ENCODE measurements at places on chromosomes 2 and 18.

GRCh38 chr18:49041435-49042245 is 90.9 kb upstream of the SMAD7 start:
- no peak for DNase-seq

DNA sequence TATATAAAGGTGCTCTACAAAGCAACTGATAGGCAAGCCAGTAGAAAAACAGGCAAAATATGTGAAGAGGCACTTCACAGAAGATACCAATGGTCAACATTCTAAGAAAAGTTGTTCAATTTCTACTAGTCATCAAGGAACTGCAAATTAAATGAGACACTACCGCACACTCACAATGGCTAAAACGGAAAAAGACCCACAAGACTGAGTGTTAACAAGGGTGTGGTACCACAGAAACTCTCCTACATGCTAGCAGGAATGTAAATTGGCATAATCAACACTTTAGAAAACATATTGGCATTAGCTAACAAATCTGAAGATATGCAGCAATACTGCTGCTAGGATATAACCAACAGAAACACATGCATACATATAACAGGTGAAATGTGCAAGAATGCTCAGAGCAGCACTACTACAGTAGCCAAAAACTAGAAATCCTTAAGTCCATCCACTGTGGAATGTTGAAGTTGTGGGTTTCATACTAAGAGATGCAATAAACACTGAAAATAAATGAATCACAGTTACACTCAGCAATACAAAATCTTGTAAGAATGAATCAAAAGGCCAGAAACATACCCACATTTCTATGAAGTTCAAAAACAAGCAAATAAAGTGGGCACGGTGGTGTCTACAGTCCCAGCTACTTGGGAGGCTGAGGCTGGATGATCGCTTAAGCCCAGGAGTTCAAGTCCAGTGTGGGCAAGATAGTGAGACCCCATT is 9.2 kb downstream of the RNU4ATAC start:
- DNase-seq: no peak

DNA sequence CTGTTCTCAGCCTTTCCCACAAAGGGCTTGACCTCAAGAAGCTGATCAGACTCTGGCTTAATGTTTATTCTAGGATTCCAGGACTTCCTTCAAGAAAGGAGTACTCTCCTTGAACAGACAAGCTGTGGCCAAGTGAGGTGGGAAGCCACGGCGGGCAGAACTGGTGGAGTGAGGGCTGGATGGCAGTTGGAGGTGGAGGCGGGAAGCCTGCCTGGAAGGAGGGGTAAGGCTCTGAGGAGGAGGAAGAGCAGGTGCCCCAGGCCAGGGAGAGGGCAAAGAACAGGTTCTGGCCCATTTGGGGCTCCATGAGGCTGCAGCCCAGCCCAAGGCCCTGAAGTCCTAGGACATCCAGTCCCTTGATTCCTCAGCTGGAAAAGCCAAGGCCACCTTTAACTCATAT is 143.9 kb downstream of the CYP26B1 start:
- no peak for DNase-seq

GRCh38 chr2:173033084-173033483 is 42.6 kb upstream of the MAP3K20 start:
- DNase-seq: no peak

DNA sequence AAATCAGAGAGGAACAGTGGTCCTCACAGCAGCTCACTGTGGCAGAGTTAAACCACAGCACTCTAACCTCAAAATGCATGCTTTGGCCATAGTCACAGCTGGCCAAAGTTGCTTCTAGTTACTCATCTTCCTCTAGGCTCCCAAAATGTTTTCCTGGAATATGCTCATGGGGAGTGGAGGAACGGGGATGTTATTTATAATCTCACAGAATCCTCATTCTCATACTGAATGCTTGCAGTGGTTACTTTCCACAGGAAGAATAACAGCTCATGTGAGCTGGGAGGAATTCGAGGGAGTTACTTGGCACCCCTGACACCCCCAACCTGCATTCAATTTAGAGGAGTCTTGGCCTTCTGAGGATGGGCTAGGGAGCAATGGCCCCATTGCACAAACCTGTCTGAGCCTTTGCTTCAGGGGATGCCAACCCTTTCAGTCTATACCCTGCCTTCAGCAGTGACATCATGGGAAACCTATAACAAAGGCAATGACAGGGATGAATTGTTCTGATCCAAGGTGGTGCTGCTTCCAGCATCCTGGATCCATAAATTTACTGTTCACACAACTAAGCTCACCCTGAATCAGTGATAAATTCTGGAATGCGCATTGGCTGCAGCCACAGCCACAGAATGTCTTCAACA is 22.4 kb upstream of the CCBE1 start:
- DNase-seq: no peak

DNA sequence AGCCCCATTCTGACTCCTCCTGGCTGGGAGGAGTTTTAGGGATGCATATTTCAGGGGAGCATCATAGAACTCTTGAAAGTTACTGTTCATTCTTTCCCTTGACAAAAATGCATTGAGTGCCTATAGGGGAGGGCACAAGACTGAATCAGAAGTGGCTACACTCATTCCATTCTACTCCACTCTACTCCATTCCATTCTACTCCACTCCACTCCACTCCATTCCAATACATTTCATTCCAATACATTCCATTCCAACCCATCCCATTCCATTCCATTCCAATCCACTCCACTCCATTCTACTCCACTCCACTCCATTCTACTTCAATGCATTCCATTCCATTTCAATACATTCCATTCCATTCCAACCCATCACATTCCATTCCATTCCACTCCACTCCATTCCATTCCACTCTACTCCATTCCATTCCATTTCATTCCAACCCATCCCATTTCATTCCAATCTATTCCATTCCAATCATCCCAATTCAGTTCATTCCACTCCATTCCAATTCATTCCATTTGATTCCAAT is 110.8 kb downstream of the LOXHD1 start:
- no peak for DNase-seq

DNA sequence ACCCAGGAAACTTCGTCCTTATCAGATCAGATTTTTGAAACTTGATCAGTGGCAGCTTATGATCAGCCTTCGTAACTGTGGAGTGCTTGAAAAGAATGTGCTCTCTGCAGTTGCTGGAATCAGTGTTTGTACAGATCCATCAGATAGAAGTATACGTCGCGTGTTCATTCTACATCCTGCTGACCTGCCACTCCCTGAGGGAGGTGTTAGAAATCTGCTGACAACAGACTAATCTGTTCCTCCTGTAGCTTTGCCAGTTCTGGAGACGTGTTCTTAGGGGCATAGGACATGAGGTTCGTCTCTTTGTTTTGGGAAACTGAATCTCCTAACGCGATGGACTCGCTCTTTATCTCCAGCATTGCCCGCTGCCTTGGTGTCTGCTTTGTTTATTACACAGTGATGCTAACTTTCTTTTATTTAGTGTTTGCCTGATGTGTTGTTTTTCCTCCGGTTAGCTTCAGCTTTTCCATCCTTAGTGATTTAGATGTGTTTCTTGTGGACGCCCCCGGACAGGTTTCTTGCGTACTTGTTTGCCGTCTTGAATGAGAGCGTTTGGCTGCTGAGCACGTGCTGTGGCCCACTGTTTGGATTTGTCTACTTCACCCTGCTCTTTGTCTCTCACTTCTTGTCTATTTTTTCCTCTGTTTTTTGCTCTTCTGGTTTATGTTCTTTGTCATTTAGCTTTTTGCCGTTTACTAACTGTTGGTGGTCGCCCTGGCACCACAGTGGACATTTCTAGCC is 17.4 kb upstream of the GAL3ST2 start:
- no peak for DNase-seq

- no peak for DNase-seq
Measured at GRCh38 chr2:34552337-34552736, 953.2 kb upstream of the FAM98A start.

- no peak for DNase-seq
Measured at GRCh38 chr18:24659827-24660720, 199.6 kb downstream of the HRH4 start.

GRCh38 chr2:136025057-136025973 is 39.9 kb upstream of the DARS1 start:
- DNase-seq: no peak

DNA sequence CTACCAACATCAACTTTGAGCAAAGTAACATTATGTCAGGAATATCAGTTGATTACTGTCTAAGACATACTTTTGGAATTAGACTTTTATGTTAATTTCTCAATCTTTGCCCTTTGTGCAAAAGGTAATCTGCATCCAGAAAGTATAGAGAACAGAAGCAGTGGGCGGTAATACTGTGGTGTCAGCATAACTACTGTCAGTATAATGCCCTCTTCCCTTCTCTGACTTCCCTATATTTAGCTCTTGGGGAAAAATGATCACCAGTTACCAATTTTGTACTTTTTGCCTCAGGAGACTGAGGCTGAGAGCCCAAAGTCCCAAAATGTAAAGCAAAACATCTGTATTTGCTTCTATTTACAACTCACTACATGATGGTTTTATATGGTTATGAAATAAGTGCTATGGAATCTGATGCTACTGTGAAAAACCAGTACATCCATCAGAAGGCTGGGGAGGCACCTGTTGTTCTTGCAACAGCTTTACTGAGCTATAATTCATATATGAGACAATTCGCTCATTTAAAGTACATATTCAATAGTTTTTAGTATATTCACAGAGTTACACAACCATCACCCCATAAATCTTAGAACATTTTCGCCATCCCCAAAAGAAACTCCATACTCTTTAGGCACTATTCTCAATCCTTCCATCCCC is 51.3 kb upstream of the CD302 start:
- no peak for DNase-seq

DNA sequence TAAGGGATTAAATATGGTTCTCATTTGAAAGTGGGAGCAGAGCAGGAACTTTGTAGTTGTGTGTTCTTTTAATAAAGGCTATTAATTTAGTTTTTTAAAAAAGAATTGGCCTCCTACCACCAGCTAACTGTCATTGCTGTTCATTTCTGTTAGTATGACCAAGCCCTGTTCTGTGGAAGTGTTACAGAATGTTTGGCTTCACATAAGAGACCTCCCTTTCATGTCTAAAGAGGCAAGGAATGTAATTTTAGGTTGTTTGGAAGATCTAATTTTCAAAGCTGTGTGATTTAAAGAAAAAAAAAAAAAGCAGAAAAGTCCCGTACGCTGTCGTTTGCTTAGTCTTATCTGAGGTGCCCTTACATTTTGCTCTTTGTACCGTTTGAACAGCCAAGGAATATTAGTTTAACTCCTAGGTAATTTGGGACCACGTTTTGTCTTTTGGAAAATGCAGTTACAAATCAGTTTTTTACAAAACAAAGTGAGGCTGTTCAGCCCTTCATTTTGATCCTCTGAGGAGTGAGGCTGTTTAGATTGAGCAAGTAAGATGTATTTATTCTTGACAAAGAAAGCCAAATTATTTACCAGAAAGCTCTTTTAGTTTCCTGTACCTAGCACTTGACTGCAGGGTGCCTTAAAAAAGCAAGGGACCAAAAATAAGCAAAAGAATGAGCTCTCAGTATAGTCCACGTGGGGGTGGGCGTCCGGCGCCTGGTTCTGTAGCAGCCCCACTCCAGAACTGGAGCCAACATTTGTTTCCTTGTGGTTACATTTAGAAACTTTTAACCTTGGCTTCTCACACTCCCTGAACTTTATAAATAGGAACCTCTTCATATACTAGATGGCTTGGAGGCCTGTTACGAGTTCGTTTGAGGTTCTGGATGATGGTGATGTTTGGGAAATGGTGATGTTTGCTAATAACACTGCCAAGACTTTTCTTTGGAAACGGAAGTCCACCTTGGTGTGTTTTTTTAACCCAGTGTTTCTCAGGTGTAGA is 136.2 kb downstream of the FMNL2 start:
- DNase-seq: no peak

DNA sequence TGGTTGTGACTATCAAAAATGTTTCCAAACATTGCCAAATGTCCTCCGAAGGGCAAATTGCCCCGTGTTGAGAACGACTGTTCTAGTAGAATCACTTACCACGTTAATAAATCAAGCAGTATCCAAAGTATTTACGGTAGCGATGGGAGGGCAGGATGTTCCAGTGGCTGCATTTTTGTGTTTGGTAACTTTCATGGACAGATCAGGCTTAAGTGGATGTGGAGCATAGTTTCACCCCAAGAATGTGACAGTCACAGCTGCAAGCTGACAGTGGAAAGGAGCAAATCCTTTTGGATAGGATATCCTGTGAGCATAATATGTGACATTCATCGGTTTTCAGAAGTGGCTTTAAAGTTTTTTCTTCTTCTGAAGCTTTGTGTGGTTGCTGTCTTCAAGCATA is 46.3 kb upstream of the DARS1 start:
- DNase-seq: no peak

- no peak for DNase-seq
Measured at GRCh38 chr18:44579028-44579702, 101.5 kb upstream of the SETBP1 start.

GRCh38 chr2:70513738-70514137 is 39.9 kb downstream of the TGFA start:
- no peak for DNase-seq

- DNase-seq: no peak
Measured at GRCh38 chr2:239225871-239226561, 174.8 kb downstream of the HDAC4 start.

DNA sequence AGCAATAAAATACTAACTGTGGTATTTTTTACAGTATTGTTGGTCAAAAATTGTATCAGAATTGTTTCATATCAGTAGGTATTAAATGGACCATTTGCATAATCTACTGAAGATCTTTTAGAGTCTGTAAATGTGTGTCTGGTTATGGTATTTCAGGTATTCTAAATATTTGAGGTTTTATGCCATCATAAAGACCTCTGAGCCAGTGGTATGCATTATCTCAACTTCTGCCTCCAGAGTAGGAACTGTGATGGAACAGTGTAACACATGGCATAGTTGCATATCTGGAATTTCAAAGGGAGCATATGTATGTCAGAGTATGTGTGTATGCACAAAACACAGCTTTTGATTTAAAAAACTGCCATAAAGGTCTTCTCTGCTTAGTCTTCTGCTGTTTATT is 15.4 kb downstream of the GREB1L start:
- no peak for DNase-seq

GRCh38 chr2:101754618-101755017 is 57.1 kb downstream of the MAP4K4 start:
- DNase-seq: no peak

- DNase-seq: no peak
Measured at GRCh38 chr2:73594251-73594650, 48.0 kb downstream of the NAT8 start.

GRCh38 chr2:176129813-176130146 is 275 bp downstream of the HOXD8 start:
- no peak for DNase-seq

- no peak for DNase-seq
Measured at GRCh38 chr2:32277363-32277673, 386 bp upstream of the YIPF4 start.

DNA sequence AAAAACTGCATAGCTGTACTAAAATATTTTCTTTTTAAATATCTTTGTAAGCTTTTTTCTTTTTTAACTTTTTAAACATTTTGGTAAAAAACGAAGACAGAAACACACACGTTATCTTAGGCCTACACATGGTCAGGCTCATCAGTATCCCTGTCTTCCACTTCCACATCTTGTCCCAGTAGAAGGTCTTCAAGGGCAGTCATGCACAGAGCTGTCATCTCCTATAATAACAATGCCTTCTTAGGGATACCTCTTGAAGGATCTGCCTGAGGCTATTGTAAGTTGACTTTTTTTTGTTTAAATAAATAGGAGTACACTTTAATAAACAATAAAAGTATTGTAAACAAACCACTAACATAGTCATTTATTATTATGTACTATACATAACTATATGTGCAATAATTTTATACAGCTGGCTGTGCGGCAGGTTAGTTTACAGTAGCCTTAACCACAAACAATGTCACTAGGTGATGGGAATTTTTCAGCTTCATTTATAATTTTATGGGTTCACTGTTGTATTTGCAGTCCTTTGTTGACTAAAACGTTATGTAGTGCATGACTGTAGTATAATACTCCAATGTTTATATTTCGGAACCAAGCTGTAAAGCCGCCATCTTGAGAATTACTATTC is 124.4 kb downstream of the MAP4K4 start:
- no peak for DNase-seq
